Stimulated activated CD8-positive, alpha-beta memory T cell treated with anti-CD3 and anti-CD28 coated beads, Interleukin-4, amount 100 ng/mL, for 24 hours (primary cell): ENCODE measurements at places on chromosomes 1 and 21.

DNA sequence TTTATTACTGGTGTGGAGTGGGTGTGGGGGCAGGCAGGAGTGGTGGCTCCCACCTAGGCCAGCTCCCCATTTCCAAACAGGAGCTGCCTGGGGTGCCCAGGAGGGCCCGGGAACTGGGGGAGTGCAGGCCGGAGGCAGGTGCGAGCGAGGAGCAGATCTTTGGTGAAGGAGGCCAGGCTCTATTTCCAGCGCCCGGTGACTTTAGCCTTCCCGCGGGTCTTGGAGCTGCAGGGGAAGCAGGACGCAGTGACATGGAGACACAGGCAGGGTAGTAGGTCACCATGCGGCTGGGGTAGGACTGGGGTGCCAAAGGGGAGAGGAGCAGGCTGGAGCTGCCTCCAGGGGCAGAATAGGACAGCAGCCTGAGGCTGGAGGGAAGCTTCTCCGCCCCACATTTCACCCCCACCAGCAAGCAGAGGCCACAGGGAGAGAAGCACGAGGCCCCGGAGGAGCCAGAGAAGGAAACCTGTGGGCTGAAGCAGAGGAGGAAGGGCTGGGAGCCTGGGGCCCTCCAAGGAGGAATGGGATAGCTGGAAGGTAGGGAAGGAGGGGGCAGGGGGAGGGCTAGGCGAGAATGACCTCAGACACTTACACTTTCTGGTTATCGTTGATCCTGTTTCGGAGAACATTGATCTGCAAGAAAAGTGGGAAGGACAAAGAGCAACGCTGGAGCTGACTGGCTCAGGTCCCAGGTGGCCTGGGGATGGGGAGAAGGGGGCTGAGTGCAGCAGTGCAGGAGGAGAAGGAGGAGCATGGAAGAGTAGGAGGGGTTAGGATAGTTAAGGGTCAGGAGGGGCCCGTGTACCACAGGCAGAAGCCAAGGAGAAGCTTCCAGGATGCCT lies 18.2 kb downstream of the TNNT2 start:
- no peak for DNase-seq

DNA sequence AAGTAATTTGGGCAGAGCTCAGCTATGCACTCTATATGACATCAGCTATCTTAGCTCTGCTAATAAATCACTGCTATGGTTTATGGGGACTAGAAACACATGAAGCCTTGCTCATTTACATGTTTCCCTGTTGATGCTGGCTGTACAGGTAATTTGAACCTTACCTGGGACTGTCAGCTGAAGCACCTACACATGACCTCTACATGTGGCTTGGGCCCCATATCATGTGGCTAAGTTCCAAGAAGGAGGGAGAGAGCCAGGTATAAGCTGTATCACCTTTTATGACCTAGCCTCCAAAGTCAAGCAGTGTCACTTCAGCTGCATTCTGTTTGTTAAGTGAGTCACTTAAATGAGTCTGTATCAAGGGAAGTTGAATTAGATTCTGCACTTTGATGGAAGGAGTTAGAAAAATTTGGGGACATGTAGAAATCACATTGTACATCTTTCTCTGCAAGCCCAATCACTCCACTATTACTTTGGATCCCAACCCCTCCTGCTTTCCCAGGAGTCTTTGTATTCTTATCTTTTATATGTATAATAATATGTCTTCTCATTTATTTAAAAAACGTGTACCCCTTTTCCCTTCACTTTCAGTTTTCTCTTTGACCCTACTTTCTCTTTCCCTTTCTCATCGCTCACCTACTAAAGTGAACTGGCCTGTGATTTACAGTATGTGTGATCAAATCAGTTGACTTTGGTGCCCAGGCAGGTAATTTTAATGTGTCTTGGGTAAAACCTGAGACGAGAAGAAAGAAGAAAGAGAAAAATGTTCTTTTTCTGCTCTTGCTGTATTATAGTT lies 53.4 kb upstream of the PRKACB start:
- no peak for DNase-seq

DNA sequence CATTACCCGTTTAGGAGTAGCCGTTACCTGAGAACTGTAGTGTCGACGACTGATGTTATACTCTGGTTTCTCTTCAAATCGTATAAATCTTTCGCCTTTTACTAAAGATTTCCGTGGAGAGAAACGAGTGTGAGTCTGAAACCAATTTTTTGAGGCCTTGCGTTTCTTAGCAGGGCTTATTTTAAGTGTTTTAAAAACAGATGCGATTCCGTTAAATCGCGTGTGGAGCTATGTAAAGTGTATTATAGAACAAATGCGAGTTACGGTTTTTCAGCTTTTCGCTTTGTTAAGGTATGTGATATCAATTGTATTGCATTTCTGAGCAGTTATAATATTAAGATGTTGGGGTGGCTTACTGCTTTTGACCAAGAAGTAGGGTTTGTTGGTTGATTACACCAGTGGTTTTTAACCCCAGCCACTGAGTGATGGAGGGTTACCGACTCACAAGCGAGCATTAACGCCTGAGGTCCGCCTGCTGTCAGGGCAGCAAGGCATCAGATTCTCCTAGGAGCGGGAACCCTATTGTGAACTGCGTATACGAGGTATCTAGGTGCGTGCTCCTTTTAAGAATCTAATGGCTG lies 18.0 kb downstream of the KIAA2013 start:
- DNase-seq = peak; percentile 44

DNA sequence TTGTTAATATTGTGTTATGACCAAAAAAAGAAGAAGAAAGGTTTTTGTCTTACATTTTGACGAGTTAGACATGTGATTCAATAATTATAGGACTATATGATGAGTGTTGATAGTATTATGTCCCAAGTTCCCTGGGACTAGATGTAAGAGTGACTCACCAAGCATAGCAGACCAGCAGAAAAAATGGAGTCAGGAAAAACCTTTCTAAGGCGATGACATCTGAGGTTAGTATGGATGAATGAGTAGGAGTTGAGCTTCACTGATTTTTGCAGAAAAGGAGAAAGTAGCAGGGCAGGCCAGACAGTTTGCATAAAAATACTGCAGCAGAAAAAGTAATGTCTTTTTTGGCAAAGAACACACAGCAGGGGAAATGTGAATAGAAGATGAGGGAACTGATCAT lies 1041.3 kb upstream of the ADGRL4 start:
- no peak for DNase-seq

DNA sequence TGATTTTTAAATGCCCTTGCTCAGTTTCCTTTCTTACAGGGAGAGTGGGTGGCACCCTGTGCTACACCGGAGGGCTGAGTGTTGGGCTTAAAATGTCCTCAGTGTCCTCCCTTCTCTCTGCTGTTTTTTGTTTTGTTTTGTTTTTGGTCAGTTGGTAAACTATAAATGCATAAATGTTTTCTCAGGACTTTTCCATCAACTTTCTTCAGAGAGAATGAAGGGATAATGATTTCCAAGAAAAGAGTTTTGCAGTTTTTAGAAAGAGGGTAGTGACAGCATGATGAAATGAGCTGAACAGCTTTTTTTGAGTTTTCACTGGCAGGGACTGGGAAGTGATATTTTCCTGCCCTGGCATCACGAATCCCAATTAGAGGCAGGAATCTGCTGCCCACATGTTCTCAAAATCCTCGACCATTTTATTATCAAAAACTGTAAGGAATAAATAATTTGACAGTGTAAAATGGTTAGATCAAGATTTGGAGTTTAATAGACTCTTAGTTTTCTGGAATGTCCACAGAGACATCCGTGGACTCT lies 15.2 kb downstream of the LAMC1 start:
- no peak for DNase-seq

DNA sequence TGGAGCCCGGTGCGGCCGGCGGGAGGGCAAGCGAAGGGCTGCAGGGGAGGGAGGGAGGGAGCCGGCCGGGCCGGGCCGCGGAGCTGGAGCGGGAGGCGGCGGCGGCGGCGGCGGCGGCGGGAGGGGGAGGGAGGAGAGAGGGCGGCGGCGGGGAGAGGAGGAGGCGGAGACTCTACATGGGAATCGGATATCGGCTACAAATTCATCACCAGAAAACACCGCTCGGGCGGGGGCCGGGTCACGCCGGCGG lies at the start of gene AKT3:
Gene AKT3, minus strand, starts transcription at position 42 of the 250 bp plus-strand sequence. CDS start 7,073 bp downstream, outside the sequence.
- no peak for DNase-seq
